ENCODE measurements at places on chromosomes 3 and 15.

GRCh38 chr3:47613722-47614121 lies 35.1 kb upstream of the CSPG5 start:
- no peak for DNase-seq

- no peak for DNase-seq
Measured at GRCh38 chr3:11907667-11908660, 61.3 kb upstream of the TAMM41 start.

DNA sequence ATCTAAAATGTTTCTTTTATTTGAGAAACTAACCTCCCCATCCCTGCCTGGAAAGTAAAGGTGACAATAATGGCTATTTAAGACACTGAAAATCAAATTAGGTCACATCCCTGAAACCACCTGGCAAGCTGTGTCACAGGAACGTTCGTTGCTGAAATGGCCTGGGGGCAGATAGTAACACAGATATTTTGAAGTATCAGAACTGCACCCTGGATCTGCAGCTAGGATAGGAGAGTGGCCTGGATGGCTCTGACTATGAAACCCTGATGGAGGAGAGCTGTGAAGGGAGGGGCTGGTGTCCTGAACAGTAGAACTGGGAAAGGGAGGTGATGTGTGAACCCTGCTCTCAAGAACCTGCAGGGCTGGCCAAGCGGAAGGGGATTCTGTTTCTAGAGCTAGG lies 648.3 kb upstream of the CFAP20DC start:
- no peak for DNase-seq

DNA sequence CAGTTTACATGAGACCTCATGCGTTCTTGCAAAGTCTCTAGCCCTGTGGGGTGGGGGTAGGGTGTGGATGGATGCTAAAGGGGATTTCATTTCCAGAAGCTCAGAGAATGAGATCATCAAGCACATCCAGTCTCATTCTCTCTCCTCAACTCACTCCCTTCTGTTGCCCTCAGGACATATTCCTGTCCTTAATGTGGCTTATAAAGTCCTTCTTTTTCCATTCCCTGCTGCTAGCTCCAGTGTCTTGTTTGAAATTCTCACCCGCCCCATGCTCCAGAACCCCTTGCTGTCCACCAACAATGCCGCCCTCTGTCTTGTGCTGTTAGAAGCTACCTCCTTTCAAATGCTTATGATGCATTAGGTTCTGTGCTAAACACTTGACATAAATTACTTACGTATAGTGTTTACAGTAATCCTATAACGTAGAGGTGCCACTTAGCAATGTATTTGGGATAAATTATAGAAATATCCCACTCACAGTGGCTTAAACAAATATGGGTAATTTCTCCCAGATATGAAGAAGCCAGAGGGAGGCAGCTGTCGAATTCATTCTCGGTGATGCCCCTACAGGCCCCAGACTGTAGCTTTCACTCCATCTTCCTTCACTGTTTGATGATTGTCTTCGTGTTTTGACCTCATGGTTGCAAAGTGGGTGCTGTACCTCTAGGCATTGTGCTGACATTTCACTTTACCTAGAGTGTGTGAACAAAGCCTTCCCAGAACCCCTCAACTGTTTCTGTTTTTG lies 273.1 kb upstream of the TBL1XR1 start:
- DNase-seq: no peak

GRCh38 chr3:163983940-163984339 lies 1094.4 kb downstream of the SI start:
- no peak for DNase-seq

- DNase-seq: no peak
Measured at GRCh38 chr3:197355713-197356112, 57.3 kb upstream of the DLG1 start.

DNA sequence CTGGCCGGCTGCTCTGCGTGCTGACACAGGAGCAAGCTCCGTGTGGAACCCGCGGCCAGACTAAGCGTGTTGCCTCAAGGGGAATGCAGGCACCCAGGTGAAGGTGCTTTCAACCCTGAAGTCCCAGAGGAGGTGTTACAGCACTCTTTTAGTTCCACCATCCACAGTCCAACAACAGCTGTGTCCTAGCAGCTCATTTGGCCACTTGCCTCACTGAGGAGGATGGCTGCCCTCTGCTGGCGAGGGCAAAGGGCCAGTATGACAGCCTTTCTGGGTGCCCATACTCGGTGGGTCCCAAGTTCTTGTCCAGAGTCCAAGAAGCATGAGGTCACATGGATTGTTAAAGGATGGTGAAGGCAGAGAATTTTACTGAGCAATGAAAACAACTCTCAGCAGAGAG lies 87.8 kb downstream of the C3orf85 start:
- DNase-seq: no peak

DNA sequence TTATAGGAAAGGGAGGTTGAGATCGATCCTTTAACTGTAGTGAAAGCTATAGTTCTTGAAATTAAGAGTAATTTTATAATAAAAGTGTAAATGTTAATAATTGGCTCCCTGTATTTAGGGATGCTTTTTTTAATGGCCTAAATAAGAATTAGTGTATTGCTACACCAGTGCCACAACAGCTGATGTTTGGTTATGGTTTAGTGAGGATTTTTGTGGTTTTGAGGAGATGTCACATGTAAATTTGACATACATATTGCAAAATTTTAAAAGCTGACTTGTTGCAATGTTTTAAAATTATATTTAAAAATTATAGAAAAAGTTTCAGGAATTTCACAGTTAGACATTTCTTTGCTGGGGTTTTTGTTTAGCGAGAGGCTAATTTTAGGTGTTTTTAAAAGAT lies 3.9 kb downstream of the TSC22D2 start:
- DNase-seq: no peak

DNA sequence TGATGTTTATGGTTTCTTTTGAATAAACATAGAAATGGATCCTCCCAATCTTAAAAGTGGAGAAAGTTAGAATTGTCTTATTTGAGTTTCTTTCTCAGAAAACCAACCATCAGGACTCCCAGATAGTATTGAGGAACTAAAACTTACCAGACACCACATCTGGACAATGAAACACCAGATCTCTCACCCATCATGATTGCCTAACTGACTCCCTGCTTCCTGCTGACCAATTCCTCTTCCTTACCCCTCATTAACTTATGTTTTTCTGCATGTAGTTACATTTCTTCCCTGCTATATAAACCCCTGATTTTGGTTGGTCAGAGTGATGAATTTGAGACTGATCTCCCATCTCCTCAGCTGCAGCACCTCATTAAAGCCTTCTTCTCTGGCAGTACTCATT lies 242.0 kb upstream of the SETMAR start:
- no peak for DNase-seq

Data from GM13977 (cell line).